ENCODE measurements at places on chromosomes 3 and 15.

- DNase-seq: no peak
Measured at GRCh38 chr3:71413572-71413971, 170.0 kb downstream of the FOXP1 start.

DNA sequence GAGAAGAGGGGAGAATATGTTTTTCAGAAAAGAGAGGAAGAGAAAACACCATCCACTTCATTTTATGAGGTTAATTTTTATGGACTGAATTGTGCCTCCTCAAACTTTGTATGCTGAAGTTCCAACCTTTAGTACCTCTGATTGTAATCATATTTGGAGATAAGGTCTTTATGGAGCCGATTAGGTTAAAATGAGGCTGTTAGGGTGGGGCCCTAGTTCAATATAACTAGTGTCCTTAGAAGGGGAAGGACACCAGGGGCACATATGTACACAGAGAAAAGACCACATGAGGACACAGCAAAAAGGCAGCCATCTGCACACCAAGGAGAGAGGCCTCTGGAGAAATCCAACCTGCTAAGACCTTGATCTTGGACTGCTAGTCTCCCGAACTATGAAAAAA lies 38.9 kb upstream of the TCF12 start:
- no peak for DNase-seq

GRCh38 chr15:68412218-68412617 lies 19.7 kb downstream of the ITGA11 start:
- no peak for DNase-seq

DNA sequence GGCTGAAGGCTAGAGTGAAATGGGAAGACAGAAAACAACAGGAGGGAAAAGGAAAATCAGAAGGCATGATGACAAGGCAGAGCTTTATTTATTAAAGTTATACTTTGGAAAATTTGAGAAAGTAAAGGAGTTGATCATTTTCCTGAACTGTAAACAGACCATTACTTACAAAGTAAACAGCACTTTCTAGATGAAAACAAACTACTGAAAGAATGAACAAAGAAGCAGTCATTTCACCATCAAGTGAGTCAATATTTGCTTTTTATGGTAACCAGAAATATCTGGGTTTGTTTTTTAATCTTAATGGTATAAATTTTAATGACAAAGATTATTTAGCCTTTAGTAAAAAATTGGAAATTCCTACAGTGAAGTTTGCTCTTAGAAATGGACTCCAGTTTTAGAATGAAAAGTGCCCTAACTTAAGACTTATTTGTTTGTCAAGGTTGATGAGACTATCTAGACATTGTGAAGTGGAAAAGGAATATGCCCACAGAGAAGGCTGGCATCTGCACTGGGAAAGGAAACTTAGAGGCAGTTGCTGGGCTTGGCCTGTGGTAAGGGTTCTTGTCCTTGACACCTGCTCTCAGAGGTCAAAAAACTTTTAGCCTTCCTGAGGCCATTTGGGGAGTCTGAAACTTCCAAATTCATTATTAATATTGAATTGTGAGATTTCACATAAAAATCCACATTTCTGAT lies 47.2 kb downstream of the SPTSSB start:
- DNase-seq: no peak

DNA sequence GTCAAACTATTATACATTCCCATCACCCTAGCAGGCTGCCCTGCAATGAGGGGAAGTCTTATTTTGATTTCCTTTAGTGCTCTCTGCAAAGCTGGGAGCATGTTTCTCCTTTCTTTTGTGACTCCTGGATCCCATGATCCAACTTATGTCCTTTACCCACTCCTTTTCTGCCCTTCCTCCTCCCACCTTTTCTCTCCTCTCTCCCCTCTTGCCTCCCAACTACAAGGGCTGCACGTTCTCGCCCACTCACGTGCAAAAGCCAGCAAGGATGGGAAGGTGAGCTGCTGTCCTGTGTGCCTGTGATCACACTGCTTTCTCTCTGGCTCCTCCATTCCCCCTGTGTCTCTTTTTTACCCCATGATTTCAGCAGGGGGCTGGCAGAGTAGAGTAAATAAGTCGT lies 6.1 kb downstream of the VIPR1 start:
- DNase-seq: no peak

- no peak for DNase-seq
Measured at GRCh38 chr15:66033143-66033542, 163.9 kb downstream of the RAB11A start.
